H9 (cell line): ENCODE measurements at places on chromosomes 4 and X.

GRCh38 chr4:182642831-182643230 lies 274.4 kb downstream of the DCTD start:
- H3K4me1 ChIP-seq = no peaks in the 10 kb centered on the region
- no peak for DNase-seq
- no peaks in the 10 kb centered on the region for H3K27me3 ChIP-seq
- H3K4me3 ChIP-seq = no peak overlapping the region
- H3K27ac ChIP-seq = no peak overlapping the region

DNA sequence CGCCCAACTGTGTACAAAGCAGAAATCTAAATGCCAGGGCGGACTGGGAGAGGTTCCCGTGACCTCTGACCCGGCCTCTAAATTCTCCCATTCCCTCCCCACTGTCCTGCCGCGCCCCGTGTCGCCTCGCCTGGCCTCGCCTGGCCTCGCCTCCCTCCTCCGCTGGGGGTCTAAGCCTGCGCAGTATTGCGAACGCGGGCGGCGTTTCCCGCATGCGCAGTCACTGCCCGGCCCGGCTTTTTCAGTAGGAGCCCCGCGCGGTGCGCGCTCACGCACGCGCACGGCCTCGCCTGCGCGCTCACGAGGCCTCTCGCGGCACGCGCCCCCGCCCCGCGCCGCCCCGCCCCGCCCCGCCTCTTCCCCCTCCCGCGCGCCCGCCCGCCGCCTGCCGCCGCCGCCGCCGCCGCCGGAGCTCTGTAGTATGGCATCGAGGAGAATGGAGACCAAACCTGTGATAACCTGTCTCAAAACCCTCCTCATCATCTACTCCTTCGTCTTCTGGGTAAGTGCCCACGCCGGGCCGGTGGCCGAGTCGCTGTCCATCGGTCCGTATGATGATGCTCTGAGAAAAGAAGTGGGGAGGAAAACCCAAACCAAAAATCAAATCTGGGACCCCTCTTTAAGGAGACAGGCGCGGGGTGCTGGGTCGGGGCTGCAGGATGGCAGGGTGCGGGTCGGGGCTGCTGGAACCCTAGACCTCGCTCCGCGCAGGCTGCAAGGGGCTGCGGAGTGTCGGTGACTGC lies at the start of gene TSPAN7:
TSPAN7 (plus strand) TSS at position 417 of the 743 bp plus-strand sequence; CDS start at position 422, 5 bp downstream.
- H3K4me1 ChIP-seq = no peaks in the 10 kb centered on the region
- no peak within 1 kb of the TSS for H3K27ac ChIP-seq
- DNase-seq = peak; percentile 70
- peak within 1 kb of the TSS; percentile 92 for H3K4me3 ChIP-seq
- no peaks in the 10 kb centered on the region for H3K27me3 ChIP-seq

DNA sequence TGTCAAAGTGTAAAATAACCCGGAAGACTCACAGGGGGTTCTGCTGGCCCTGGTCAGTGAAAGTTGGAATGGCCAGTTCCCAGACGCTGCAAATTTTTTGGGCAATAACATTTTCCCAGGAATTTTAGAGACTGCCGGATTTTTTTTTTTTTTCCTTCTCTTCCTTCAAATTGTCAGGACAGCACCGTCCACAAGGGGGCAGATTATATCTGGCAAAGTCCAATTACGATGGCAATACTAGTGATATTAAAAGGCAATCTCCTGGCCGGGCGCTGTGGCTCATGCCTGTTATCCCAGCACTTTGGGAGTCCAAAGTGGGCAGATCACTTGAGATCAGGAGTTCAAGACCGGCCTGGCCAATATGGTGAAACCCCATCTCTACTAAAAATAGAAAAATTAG lies 20.5 kb downstream of the SLC25A5 start:
- H3K27me3 ChIP-seq = no peaks in the 10 kb centered on the region
- no peaks in the 10 kb centered on the region for H3K4me1 ChIP-seq
- no peak overlapping the region for H3K27ac ChIP-seq
- no peak for DNase-seq
- no peaks in the 10 kb centered on the region; the same call in 1 of the 2 replicates for H3K36me3 ChIP-seq
- no peak overlapping the region; the same call in 2 of the 3 replicates for H3K4me3 ChIP-seq

- H3K4me1 ChIP-seq = peaks cover 12% of the 10 kb centered on the region; the same call in 1 of the 2 replicates
- H3K36me3 ChIP-seq = peaks cover 4% of the 10 kb centered on the region; the same call in 1 of the 2 replicates
- H3K27ac ChIP-seq = peak overlapping the region; percentile 23
- no peak for DNase-seq
- H3K27me3 ChIP-seq = no peaks in the 10 kb centered on the region
These were observed 34.2 kb upstream of the ESX1 start for GRCh38 chrX:104288961-104289360.

DNA sequence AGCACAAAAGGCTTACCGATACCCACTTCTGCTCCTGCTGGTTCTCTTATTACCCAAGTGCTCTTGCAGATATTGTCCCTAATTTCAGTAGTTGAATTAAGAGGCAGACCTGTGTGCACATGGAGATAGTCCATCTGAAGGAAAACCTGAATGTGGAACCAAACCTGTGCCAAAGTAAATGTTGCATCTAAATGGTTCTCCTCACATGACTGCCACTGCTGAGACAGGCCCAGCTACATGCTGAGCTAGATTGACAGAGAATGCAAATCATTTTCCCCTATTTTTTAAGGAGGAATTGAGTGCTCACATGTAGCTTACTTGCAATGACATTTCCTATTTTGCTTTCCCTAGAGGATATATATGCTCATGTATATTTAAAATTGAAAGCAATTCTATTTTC lies 609.1 kb upstream of the TECRL start:
- H3K36me3 ChIP-seq = no peaks in the 10 kb centered on the region
- no peaks in the 10 kb centered on the region for H3K27me3 ChIP-seq
- no peak overlapping the region for H3K4me3 ChIP-seq
- DNase-seq = no peak
- H3K4me1 ChIP-seq = peaks cover 2% of the 10 kb centered on the region; the same call in 1 of the 2 replicates
- H3K27ac ChIP-seq = no peak overlapping the region

DNA sequence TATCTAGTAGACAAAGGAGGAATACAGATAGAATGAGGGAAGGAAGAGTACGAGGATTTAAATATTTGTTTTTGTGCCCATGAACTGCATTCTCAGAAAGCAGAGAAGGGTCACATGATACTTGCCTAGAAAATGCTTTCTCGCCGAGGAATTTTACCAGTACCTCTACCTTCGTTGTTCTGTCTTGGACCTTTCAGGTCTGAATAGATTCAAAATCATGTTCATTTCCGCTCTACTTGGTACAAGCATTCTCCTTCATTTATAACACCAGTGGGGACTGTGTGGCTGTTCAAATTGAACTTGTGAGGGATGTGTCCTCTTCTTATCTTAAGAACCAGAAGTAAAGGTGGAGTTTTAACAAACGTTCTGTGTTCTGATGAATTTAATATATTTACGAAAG lies 1.9 kb downstream of the USP38 start:
- H3K27me3 ChIP-seq = no peaks in the 10 kb centered on the region
- H3K36me3 ChIP-seq = peaks cover 29% of the 10 kb centered on the region
- peak overlapping the region; percentile 99 for H3K4me3 ChIP-seq
- H3K4me1 ChIP-seq = no peaks in the 10 kb centered on the region; the same call in 1 of the 2 replicates
- no peak for DNase-seq
- no peak overlapping the region for H3K27ac ChIP-seq

GRCh38 chr4:153763404-153763803 lies 3.6 kb upstream of the RNF175 start:
- H3K27ac ChIP-seq = no peak overlapping the region
- DNase-seq = no peak
- H3K4me1 ChIP-seq = peaks cover 1% of the 10 kb centered on the region

- H3K36me3 ChIP-seq = peaks cover 5% of the 10 kb centered on the region; the same call in 1 of the 2 replicates
- H3K4me3 ChIP-seq = no peak overlapping the region
- no peak overlapping the region for H3K27ac ChIP-seq
- no peak for DNase-seq
These were observed 166.0 kb downstream of the FBXW7 start for GRCh38 chr4:152369902-152370295.

- H3K4me1 ChIP-seq = no peaks in the 10 kb centered on the region
- peak; percentile 31 for DNase-seq
- H3K4me3 ChIP-seq = no peak overlapping the region
- H3K27ac ChIP-seq = no peak overlapping the region
- H3K27me3 ChIP-seq = peaks cover 19% of the 10 kb centered on the region; the same call in 1 of the 2 replicates
These were observed 177.5 kb downstream of the AASDH start for GRCh38 chr4:56209767-56210166.

GRCh38 chrX:103367502-103367901 lies 8.8 kb upstream of the BEX3 start:
- no peak overlapping the region for H3K27ac ChIP-seq
- no peaks in the 10 kb centered on the region for H3K36me3 ChIP-seq
- no peak for DNase-seq
- H3K4me3 ChIP-seq = no peak overlapping the region
- H3K27me3 ChIP-seq = no peaks in the 10 kb centered on the region
- H3K4me1 ChIP-seq = peaks cover 6% of the 10 kb centered on the region; the same call in 1 of the 2 replicates

DNA sequence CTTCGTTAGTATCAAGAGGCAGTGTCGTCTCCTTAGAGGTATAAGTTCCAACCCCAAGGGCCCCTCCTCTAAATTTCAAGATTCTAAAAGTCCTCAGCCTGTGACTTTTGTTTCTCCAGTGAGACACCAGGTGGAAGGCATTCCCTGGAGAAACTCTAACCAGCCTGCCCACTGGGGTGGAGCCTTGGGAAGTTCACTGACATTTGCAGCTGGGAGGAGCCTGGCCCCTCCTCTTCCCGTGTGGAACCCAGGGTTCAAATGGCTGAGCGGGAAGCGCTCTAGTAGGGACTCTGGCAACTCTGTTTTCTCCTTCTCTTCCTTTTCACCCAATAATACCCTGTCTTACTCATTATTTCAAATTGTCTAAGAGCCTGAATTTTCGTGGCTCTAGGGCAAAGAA lies 325.0 kb downstream of the TLL1 start:
- no peaks in the 10 kb centered on the region for H3K27me3 ChIP-seq
- H3K36me3 ChIP-seq = no peaks in the 10 kb centered on the region
- no peak overlapping the region for H3K27ac ChIP-seq
- no peaks in the 10 kb centered on the region; the same call in 1 of the 2 replicates for H3K4me1 ChIP-seq

DNA sequence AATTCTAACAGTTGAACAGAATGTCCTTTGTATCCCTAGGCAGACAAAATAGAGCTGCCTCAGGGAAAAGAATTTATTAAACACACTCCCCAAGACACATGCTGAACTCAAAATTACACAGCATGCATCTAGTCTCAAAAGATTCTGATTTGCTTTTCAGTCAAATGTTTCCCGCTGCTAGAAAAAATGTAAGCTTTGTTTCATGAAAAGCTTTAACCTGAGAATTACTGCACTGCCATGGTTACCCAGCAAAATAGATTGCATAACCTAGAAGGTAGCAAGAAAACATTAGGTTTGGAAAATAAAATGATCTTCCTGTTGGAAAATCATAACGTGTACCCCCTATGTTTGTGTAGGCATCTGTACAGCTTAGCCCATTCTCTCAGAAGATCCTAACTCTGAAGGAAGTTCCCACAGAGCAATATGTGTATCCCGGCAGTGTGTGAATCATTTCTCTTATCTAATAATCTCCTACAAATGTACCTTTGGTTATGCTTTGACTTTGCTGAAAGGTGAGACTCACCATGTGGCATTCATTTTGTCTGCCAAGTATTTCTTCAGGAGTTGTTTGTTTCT lies 646.9 kb downstream of the STPG2 start:
- peaks cover 5% of the 10 kb centered on the region; the same call in 1 of the 2 replicates for H3K4me1 ChIP-seq
- DNase-seq = no peak
- H3K27ac ChIP-seq = no peak overlapping the region

- no peak overlapping the region for H3K4me3 ChIP-seq
- no peak for DNase-seq
- no peak overlapping the region for H3K27ac ChIP-seq
- no peaks in the 10 kb centered on the region for H3K4me1 ChIP-seq
These were observed 342.5 kb upstream of the NDST3 start for GRCh38 chr4:117691572-117692351.

DNA sequence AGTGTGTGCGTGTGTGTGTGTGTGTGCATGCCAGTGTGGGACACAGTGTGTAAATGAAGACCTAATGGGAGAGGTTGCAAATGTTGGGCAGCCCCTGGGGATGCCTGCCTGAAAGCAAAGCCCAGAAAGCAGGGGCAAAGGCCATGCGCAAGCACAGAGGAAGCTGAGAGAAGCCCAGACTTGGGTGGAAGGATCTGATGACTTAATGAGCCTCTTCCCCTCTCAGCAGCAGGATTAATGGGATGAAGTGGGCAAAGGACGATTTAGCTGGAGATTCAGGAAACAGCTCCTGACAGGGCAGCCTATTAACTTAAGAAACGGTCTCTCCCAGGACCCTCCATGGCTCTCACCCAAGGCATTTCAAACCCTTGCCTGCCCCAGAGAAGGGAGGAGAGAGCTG lies 107.3 kb downstream of the EFNB1 start:
- H3K27me3 ChIP-seq = no peaks in the 10 kb centered on the region
- H3K27ac ChIP-seq = no peak overlapping the region
- H3K4me1 ChIP-seq = no peaks in the 10 kb centered on the region
- H3K36me3 ChIP-seq = no peaks in the 10 kb centered on the region
- DNase-seq = no peak

DNA sequence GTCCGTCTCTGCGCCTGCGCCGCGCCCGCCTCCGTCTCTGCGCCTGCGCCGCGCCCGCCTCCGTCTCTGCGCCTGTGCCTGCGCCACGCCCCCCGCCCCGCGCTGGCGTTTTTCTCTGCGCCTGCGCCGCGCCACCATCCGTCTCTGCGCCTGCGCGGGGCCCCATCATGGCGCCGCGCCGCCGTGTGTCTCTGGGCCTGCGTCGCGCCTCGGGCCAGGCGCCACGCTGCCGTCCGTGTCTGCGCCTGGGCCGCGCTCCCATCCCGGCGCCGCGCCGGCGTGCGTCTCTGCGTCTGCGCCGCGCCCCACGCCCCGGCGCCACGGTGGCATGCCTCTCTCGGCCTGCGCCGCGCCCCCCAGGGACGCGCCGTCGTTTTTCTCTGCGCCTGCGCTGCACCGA lies 51.8 kb upstream of the DUX4 start:
- DNase-seq = no peak
- H3K27ac ChIP-seq = no peak overlapping the region
- no peaks in the 10 kb centered on the region for H3K27me3 ChIP-seq
- no peaks in the 10 kb centered on the region for H3K4me1 ChIP-seq
- H3K36me3 ChIP-seq = peaks cover 2% of the 10 kb centered on the region; the same call in 2 of the 3 replicates

GRCh38 chrX:13478740-13479451 lies 90.5 kb upstream of the EGFL6 start:
- H3K27me3 ChIP-seq = no peaks in the 10 kb centered on the region
- DNase-seq = no peak
- H3K4me1 ChIP-seq = no peaks in the 10 kb centered on the region
- H3K36me3 ChIP-seq = peaks cover 5% of the 10 kb centered on the region
- no peak overlapping the region for H3K4me3 ChIP-seq
- no peak overlapping the region for H3K27ac ChIP-seq

DNA sequence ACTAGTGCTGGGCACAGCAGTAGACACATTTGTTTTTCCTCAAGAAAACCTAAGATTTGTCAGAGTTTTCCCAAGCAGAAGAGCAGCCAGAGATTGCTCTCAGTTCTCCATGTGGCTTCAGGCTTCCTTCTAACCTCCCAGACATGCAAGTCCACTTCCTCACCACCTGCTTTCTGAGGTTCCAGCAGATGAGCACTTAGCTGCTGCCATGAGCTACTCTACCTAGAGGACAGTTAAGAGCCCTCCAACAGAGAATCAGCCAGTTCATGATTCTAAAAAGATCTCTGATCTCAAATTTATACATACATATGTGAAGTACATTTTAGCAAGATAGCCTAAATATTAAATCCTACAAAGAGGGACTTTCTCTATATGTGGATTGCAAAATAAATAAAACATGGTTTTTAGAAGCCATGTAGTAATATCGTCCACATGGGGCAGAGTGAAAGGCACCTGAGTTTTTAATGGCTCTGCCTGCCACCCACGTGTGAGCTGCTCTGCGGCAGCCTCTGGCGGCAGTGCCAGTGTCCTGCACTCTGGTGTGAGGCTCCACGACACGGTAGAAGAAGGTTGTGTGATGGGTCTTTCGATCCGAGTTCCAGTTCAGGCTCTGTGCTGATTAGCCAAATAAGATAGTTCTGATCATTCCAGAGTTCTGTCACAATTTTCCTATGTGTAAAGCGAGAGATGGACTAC lies 10.3 kb downstream of the CYP4V2 start:
- H3K27me3 ChIP-seq = no peaks in the 10 kb centered on the region
- DNase-seq = peak; percentile 74
- no peak overlapping the region for H3K4me3 ChIP-seq
- H3K4me1 ChIP-seq = no peaks in the 10 kb centered on the region
- peaks cover 7% of the 10 kb centered on the region for H3K36me3 ChIP-seq
